ENCODE measurements at places on chromosomes 2 and 18.
A peak's percentile ranks its signal among the peaks of the same experiment; 100 is the strongest.

DNA sequence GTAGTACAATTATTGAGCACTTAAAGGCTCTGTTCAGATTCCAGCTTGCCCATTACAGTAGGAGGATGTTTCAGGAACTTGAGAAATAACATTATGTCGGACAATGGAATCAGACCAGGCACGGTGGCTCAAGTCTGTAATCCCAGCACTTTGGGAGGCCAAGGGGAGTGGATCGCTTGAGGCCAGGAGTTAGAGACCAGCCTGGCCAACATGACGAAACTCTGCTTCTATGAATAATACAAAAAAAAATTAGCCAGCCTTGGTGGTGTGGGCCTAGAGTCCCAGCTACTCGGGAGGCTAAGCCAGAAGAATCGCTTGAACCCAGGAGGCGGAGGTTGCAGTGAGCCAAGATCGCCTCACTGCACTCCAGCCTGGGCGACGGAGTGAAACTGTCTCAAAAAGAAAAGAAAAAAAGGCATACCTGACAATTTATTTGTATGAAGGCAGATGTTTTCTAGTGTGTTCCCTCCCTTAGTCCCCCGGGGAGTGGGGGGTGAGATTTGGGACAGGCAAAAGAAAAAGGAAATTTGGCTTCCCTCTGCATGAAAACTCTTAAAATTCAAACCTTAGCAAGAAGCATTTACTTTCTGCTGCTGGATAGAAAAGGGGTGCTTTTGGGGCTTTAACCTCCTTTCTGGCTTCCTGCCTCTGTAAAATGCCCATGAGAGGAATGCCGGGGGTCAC, 13.7 kb upstream of the ZNF532 start:
- DNase-seq = no peak

DNA sequence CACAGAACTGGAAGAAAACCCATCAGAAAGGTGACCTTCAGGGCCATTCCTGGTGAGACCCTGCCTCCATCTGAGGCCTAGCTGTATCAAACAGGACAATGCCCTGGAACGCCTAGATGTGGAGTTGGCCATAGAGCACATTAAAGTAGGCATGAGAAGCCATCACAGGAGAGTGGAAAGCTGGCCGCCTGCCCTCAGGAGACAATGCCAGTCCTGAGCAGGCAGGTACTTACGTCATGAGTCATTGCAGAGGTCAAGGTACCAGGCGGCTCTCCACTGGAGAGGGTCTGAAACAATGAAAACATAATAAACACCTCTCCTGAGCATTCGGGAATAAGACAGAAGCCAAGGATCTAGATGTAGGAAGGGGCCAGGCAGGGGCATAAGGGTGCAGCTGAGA, 68.6 kb downstream of the CCDC93 start:
- no peak for DNase-seq

- no peak for DNase-seq
Observed at GRCh38 chr18:33115476-33115875, 325.0 kb downstream of the CCDC178 start.

DNA sequence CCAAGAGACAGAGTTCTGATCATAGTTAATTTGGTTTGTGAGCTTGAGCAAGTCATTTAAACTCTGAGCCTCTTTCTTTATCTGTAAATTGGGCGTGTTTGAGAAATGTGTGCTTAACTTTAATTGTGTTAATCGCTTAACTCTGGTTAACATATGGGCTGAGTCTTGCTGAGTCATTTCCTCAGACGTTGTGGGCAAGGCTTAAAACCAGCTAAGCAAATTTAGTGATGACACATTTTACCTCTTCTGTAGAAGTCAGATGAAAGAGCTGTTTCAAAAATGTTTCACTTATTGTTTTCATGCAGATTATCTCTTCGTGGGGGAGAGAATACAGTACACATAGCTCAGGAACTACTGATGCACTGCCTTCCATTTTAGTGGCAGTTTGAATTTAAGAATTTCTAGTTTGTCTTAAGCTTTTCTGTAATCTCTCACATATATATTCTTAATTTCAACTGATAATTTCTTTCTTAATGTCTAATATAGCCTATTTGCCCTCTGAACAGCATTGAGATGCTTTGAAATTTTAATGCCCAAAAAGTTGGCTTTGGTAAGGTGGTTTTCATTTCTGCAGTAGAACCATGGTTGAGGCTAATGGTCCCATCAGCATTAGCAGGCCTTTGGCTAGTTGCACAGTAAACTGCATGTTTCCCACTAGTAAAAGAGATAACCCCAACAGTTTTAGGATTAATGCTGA, 34.9 kb downstream of the RAB10 start:
- DNase-seq = peak; percentile 64

DNA sequence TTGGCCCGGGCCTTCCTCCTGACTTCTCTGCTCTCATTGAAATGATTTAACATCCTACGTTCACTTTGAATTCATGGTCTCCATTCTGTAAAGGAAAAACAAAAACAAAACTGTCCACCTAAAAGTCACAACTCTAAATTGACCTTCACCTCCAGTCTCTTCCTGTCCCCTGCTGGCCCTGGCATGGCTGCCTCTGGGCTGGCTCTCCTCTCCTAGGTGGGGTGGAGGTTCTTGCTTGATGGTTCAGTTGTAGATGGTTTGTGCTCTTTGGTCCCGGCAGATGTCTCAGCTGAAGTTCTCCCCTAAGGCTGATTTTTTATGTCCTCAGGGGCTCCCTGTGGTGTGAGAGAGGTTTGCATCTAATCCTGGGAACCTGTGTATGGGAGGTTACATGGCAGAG, 121.1 kb downstream of the ACKR3 start:
- DNase-seq = no peak

DNA sequence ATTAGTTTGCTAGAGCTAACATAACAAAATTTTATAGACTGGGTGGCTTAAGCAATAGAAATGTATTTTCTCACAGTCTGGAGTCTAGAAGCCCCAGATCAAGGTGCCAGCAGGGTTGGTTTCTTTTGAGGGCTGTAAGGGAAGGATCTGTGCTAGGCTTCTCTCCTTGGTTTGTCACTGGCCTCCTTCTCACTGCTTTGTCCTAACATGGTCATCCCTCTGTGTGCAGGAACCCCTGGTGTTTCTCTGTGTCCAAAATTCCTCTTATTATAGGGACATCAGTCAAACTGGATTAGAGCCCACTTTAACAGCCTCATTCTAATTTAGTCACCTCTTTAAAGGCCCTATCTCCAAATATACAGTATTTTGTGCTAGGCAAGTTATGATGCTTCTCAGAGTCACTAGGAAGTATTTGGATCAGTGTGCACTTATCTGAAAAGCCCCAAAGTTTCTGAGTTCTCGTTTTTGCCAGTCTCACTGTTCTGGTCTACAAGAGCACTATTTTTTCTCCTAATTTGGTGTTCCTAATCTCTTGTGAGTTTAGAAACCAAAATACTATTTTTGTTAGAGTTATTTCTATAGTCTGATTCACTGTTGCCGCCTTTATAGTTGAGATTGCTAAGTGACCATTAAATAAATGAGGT, 29.0 kb downstream of the ZC3H6 start:
- DNase-seq = no peak

GRCh38 chr18:58148954-58149471, 105.0 kb downstream of the NEDD4L start:
- DNase-seq = no peak

DNA sequence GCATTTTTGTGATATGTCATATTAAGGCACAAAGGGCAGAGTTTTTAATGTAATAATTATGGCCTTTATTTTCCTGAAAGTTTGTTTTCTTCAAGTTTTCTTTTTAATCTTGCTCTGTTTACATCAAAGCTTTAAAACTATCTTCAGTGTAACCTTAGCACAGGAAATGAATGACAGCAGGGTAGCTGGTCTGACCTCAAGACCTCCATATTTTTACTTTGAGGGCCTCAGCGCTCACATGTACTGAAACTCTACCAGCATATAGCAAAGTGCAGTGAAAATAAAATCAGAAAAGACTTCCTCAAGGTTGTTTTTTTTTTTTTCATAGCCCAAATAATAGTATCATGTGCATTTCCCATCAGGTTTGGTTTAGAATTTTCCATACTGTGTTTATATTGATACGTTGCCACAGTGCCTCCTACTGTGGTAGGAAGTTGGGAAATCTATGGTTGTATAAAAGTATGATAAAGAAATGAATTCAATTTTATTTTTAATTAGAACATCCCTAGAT, 163.4 kb downstream of the UBE2E3 start:
- no peak for DNase-seq

DNA sequence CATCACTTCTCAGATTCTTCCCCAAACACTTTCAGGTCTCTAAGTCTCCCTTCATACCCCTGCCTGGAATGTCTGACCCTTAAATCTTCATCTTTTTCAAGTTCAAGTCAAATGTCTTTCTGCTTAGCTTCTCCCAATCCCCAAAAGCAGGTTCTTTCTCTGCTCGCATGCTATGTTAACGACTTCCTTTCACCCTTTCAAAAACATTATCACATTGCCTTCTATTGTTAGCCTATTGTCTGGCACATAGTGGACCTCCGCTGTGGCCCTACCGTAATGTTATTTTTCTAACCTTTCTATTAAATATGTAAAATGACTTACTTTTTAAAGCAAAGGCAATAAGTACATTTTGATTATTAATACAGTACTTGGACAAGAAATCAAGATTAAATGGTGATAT, 2.2 kb downstream of the CDKL4 start:
- DNase-seq = no peak

DNA sequence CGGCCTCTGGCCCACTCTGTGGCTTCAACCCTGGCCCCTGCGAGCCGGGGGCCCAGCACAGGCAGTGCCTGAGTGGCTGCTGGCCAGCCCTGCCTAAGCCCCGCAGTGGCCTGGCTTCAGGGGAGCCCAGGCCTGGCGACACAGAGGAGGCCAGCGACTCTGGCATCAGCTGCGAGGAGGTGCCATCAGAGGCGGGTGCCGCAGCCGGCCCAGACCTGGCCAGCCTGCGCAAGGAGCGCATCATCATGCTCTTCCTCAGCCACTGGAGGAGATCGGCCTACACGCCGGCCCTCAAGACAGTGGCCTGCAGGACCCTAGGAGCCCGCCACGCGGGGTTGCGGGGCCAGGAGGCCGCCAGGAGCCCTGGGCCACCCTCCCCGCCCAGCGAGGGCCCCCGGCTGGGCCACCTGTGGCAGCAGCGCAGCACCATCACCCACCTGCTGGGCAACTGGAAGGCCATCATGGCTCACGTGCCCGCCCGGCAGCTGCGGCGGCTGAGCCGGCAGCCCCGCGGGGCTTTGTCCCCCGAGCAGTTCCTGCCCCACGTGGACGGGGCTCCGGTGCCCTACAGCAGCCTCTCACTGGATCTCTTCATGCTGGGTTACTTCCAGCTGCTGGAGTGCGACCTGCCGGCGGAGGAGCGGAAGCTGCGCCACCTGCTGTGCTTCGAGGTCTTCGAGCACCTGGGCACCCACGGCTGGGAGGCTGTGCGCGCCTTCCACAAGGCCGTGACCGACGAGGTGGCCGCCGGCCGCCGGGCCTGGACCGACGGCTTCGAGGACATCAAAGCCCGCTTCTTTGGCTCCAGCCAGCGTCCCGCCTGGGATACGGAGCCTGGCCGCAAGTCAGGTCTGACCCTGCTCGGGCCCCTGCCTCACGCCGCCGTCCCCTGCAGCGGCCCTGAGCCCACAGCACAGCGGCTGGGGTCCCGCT, 7.5 kb upstream of the KLHL30 start:
- DNase-seq = no peak

GRCh38 chr2:85644909-85645308, 23.1 kb downstream of the SFTPB start:
- DNase-seq = no peak

DNA sequence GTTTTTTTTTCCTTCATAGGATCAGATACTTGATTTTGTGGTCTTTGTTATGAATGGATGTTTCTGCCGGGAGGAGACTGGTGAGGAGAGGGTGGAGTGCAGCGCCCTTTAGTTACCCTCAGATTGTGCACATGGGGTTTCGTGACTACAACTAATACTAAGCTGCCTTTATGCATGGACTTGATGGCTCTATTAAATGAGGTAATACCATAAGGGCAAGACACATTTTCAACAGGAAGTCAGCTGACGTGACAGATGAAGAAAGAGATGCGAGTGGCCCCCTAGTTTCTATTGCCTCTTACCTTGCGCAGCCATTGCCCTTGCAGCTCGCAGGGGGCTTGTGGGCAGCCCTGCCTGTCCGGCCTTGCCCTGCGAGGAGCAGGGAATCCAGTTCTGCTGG, 24.4 kb downstream of the ZNF407 start:
- DNase-seq = no peak

DNA sequence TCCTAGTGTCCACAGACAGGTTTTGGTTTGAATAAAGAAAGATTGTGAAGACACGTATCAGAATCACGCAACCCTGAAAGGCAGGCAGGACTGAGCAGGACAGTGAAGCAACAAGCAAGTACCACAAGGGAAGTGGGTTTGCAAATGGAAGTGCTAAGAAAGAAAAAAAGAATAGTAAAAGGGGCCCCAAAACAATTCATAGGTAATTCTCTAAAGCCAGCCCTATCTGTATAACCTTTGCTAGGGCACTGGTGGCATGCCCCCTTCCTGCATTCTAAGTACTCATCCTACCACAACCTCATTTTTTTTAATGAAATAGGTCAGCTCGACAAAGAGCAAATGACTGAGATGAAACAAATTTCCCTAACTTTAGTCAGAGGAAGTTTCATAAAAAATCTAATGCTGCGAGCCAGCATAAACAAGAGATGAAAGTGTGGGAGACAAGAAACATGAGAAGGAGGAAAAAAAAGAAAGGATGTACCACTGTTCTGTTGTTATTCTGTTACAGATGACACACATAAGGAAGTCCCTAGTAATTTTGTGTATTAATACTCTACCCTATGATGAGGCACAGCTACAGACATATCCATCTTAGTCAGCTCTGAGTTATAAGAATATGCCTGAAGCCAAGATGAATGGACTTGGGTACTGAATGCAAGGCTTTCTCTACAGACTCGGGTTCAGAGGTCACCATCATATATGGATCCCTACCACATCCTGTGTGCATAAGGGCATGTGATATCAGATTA, 32.2 kb downstream of the IKZF2 start:
- DNase-seq = peak; percentile 39

- DNase-seq = no peak
Observed at GRCh38 chr2:16201848-16202247, 261.5 kb downstream of the MYCN start.

DNA sequence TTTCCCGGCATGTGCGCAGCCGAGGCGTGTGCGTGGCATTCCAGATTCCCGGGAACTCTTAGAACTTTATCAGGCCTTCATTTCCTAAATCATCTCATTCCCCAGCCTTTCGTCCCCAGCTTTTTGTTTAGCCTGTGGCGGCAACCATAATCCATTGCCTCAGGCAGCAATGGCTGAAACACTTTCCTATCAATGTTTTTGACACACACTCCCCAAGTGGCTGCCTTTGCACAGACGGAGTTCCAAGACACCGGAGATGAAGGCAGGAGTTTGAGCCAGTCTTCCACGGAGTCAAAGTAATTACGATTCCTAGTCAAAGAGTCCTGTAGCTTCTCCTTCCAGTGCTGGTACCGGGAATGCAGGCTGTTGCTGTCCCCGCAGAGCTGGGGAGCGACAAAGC, 64.8 kb downstream of the KCNG2 start:
- no peak for DNase-seq

Measured in amniotic stem cell (primary cell).